ENCODE measurements at places on chromosomes 3 and 15.

DNA sequence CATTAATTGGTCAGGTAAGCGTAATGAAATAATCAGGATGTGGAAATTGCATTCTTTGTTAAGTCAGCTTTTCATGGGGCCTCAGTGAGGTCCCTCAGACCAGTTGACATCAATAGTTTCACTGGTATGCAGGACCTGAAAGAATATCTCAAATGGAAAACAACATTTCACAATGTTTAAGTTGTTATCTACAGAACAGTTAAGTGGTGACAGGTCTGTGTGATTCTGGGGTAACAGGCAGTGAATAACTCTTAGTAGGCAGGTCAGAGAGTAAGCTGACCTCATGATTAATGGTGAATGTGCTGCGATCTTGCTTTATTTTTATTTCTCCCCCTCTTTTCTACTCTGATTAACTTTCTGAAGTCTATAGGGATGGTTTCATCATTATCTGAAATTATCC, 28.9 kb upstream of the ACP3 start:
- DNase-seq = no peak

GRCh38 chr3:110583373-110583935, 488.2 kb upstream of the NECTIN3 start:
- no peak for DNase-seq

DNA sequence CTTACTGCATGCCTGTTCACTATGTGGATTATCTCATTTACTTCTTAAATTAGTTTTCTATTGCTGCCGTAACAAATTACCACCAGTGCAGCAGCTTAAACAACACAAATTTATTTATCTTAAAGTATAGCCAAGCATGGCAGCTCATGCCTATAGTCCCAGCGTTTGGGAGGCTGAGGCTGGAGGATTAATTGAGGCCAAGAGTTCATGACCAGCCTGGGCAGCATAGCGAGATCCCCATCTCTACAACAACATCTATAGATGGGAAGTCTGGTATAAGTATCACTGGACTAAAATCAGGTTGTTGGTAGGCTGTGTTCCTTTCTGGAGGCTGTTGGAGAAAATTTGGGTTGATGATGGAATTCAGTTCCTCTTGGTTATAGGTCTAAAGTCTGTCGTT, 5.1 kb downstream of the SLC2A2 start:
- no peak for DNase-seq

GRCh38 chr3:105883798-105884377, 15.1 kb upstream of the CBLB start:
- DNase-seq = no peak

DNA sequence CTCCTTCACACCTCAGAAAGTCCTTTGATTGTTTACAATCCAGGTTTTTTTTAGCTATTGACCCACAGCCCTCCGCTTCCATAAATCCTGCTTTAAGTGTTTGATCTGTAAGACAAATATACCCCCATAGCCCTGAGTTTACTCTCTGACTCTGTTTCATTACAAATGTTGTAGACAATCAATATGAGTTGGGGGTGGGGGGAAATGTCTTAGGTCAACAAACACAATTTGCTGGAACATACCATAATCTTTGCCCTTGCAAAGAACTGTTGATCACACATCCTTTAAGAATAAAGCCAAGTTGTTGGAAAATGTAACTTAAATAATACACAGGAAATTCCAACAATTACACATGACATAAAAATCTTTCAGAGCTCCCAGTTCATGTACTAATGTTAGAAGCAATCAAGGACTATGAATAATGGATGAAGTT, 301.8 kb upstream of the SEMA6D start:
- DNase-seq = no peak

GRCh38 chr15:49421991-49422390, 1.1 kb upstream of the FGF7 start:
- DNase-seq = no peak

DNA sequence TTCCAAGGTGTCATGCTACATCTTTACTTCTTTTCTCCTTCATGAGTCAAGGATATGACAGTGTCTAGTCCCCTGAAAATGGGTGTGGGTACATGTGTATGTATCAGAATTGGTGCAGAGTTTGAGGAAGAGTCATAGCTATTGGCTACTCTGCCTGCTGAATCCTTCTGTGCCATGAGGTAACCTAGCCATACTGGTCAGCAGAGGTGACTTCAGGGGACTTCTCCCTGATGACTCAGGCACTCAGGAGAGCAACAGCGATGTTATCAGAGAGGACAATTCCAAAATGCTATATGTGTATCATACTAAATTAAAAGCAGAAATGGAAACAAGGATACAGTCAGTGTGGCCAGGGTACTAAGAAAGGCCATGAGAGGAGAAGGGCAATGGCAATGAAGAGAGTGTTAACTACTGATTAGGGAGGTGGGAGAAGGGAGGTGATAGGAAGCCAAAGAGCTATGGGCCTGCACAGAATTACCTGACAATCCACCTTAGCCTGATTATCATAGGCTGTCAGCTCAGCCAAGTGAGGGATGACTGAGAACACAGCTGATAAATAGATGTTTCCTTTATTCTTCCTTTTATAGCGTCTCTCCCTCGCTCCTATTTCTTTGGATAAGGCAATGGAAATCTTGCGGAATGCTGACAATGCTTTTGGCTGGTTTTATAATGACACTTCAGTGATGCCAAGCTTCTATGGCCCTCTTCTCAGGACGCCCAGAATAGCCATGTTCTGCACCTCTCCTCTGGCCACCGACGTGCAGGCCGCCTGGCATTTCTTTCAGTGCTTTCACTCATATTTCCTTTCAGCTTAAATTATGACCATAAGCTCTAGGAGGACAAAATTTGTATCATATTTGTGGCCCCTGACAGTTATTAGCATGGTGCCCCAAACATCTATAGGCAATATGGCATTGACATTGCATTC, 90.6 kb downstream of the FGF12 start:
- DNase-seq = no peak

- DNase-seq = no peak
Observed at GRCh38 chr3:124858275-124858674, 28.9 kb downstream of the ITGB5 start.

DNA sequence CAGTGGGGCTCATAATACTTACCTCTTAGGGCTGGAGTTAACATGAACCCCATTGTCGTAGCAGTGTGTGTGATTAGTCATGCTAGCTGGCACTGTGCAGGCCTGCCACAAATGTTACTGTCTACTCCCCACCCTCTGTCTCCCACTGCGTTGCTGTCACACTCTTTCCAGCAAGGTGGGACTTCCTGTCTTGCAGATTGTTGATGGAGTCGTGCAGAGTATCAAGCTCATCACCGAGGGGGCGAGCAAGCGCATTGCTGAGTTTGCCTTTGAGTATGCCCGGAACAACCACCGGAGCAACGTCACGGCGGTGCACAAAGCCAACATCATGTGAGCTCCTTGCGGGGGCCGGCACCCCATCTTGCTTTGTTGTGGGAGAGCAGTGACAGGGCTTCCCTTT, 12.9 kb downstream of the IDH3A start:
- peak; percentile 29 for DNase-seq

DNA sequence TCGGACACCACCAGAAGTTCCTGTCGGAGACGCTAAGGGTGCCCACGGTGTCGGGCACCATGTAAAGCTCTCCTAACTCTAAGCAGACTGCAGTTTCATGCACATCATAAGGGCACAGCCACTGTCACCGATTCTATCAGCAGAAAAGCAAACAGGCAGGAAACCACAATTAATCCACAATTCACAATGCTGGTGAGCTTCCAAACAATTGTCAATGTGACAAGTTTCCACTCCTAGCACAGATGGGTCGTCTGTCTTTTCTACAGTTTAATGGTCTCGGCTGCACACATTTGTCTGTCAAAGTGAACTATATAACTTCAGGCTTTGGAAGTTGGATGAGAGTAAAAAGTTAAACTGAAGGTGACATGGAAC, 8.8 kb upstream of the OCA2 start:
- no peak for DNase-seq

DNA sequence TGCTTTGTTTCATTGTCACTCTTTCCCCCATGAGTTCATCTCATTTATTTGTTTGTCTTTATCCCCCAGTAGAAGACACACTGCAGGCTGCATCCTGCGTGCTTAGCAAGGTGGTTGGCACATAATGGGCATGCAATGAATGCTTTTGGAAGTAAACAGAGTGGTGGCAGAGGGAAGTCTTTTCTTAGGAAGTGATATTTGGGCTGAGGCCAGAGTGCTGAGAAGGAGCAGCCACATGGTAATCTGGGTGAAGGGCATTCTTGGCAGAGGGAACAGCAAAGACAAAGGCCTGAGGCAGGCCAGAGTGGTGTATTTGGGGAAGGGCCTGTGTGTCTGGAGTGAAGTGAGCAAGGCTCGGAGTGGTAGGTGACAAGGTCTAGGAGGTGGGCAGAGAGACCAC, 17.7 kb upstream of the ADAMTS7 start:
- DNase-seq = no peak

DNA sequence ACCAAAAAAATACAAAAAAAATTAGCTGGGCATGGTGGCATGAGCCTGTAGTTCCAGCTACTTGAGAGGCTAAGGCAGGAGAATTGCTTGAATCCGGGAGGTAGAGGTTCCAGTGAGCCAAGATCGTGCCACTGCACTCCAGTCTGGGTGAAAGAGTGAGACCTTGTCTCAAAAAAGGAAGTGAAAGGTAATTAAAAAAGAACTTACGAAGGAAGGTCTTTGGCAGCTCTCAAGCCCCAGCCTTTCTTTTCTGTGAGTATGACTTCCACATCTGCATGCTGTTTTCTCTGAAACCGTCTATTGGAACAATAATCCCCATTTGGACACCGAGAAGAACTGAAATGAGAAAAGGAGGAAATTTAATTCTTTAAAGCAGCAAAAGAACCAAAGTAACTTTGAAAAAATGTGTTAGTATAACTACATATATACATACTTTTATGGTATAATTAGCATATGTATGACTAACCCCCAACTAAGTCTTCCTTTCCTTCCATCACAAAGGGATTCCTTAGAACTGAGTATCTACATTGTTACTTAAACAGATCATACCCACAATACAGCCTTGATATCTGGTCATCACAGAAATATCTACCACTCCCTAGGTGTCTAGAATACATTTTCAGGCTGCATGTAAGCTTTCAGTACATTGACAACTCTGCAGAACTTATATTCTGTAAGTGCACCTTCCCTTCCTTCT, 50.1 kb downstream of the SETD2 start:
- no peak for DNase-seq

DNA sequence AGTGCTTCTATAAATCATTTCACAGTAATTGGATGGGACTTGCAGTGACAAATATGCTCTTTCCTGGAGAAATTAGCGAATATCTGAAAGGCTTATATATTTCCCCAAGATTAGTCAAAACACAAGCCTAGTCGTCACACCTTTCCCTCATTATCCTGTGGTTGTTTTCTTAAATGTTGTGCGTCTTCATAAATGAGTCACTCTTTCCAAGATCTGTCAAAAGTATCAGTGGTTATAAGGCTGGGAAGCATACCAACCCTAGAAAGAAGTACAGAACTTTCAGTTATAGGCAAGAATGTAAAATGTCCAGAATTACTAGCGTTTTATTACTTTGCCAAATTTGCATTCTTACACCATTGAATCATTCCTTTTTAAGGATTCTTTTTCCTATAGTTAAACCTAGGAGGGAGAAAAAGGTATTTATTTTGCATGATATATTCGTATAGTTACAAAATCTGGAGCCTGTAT, 33.6 kb downstream of the TMEM212 start:
- DNase-seq = no peak

DNA sequence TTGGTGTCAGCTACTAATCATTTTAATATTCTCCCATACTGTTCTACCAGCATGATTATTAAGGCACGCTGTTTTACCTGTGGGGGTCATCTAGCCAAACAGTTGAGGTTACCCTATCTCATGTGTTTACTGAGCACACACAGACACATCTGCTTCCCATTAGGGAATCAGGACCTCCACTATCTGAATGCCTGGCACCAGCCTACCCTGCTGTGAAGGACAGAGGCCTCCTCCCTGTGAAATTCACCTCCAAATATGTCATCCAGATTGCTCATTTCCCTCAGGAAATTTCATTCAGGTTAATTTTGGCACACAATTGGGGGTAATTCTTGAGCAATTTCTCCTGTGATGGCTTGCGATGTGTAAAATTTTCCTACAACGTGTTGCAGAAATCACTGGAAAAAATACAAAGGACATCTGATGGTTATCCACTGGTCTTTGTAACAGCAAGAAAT, 155.6 kb upstream of the NR2E3 start:
- no peak for DNase-seq

- no peak for DNase-seq
Observed at GRCh38 chr3:118765636-118766305, 268.9 kb downstream of the IGSF11 start.

GRCh38 chr3:172687501-172687900, 23.4 kb downstream of the NCEH1 start:
- DNase-seq = no peak

GRCh38 chr3:21750080-21750696, 822 bp downstream of the ZNF385D start:
- DNase-seq = no peak

DNA sequence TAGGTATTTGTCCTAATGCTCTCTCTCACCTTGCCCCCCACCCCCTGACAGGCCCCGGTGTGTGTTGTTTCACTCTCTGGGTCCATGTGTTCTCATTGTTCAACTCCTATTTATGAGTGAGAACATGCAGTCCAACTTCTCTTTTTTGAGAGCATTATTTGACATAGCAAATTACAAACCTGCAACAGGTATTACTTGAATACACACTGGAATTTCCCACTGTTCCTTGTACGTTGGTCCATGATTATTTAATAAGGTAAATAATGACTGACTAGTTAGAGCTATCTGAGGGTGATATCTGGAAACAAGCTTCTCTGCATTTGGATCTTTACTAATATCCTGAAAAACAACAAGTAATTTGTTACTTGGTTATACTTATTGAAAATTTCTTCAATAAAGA, 24.1 kb downstream of the ICE2 start:
- DNase-seq = no peak

GRCh38 chr3:171791692-171792076, 18.6 kb downstream of the PLD1 start:
- DNase-seq = no peak

DNA sequence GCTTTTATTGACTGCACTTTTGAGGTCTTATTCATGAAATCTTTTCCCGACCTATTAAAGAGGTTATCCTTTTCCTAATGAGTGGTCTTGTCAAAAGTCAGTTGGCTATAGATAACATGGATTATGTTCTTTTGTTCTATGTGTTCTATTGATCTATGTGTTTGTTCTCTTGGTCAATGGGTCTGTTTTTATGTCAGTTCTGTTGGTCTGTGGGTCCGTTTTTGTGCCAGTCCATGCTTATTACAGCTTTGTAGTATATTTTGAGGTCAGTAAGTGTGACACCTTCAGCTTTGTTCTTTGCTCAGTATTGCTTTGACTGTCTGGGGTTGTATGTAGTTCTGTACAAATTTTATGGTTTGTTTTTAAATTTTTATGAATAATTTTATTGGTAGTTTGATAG, 7.8 kb downstream of the TFG start:
- DNase-seq = no peak
